ENCODE measurements at places on chromosomes 11 and 22.

- DNase-seq: no peak
These were observed 32.7 kb downstream of the C11orf91 start for GRCh38 chr11:33667819-33668467.

DNA sequence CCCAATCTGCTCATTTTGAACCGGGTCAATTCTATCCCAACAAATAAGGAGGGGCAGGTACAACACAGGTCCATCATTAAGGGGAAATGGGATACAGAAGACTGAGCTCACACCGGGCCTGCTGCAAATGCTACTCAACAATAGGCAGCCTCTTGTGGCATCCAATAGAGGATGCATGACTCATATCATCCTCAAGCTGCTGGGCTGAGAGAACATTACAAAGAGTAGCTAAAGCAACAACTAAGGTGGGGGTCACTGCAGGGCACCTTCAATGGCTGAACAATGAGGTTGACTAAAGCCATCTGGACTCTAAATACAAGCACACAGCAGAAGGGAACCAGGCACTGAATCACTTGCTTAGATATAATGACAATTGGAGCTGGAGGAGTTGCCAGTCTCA lies 130.1 kb upstream of the SYN3 start:
- no peak for DNase-seq

GRCh38 chr11:117940736-117941135 lies 11.5 kb upstream of the TMPRSS13 start:
- no peak for DNase-seq

GRCh38 chr11:61587951-61588727 lies 7.3 kb upstream of the SYT7 start:
- no peak for DNase-seq

DNA sequence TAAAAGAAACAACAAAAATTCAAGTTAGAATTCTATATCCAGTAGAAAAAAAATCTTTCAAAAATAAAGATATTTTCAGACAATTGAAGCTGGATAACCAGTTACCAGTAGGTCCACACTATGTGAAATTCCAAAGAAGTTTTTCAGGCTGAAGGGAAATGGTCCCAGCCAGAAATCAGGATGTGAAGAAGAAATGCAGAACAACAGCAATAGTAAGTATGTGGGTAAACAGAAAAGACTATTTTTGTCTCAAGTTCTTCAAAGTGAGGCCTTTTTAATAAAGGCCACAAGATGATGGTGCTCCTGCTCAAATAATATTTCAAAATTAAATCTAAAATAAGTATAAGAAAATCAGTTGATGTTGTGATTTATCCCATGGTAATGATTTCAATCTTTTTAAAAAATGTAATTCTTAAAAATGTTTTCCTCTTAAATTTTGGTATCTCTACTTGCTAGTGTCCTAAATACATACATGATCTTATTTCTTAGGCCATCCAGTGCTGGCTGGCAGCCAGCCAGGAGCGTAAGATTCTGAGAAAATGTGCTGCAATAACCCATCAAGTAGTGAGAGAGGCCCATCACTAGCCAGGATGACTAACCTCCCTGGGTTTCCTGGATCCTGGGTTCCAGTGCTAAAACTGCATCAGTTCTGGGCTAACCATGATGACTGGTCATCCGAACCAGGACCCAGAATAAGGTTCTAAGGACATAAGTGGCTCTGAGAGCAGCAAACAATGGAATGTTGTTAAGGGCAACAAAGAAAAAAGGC lies 15.6 kb upstream of the UCP3 start:
- no peak for DNase-seq

GRCh38 chr11:12516387-12517105 lies 139.2 kb downstream of the PARVA start:
- DNase-seq: no peak

GRCh38 chr11:101600924-101601323 lies 17.1 kb upstream of the TRPC6 start:
- no peak for DNase-seq

DNA sequence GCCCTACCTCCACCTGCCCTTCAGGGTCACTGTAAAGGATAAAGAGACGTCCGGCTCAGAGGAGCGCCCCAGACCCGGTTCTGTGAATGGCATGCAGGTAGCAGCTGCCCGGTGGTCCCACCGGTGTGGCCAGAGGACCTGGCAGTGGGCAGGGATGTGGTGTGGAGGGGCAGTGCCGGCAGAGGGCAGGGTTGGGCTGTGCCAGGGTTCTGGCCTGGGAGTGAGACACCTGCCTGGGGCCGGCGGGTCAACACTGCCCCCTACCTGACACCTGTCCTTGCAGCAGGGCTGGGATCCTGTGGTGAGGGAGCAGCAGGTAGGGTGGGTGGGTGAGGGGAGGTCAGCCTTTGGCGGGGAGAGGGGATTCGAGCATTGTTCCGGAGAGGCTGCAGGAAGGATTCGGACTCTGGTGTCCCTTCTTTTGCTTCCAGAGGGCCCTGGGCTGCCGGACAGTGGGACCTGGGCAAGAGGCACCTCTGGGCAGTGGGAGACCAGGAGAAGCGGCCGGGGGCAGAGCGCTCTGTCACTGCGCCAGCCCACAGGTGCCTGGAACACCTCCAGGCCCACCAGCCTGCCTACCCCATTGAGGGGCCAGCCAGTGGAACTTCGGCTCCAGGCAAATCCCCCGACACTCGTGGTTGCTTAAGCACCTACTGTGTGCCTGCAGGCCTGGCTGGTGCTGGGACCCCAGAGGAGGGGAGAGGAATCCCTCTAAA lies 1.6 kb upstream of the PHLDA2 start:
- DNase-seq: no peak

- DNase-seq: no peak
These were observed 16.6 kb downstream of the ARAP1 start for GRCh38 chr11:72735495-72736027.

DNA sequence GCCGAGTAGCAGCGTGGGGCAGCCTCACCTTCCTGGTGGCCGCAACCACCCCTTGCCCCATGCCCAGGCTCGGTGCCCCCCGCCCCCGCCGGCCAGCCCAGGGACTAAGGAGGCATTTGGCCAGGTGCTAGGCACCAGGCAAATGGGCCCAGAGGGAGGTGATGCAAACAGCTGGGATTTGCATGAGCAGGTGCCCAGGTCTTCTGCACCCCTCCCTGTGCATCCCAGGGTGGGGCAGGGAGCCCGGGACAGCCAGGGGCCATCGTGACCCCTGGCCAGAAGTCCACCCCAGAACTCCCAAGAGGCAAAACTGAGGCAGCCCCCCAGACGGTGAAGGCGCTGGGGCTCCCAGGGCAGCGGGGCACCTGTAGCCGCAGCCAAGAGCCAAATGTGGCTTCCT lies 18.1 kb downstream of the TRPM5 start:
- no peak for DNase-seq

DNA sequence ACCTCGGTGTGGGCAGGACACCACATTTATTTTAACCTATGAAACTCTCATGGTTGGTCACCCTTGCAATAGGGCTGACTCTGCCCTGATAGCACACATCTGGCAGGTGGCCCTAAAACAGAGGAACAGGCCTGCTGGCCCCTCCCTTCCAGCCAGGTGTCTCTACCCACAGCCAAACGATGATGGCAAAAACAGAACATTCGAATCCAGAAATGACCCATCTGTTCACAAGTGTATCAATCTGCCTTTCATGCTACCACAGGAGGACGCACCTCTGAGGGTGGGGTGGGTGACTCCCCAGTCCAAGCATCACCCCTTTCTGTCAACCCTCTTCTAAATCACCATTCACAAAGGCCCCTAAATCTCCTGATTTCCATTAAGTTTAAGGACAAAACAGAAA lies 118.1 kb downstream of the ETS1 start:
- no peak for DNase-seq

DNA sequence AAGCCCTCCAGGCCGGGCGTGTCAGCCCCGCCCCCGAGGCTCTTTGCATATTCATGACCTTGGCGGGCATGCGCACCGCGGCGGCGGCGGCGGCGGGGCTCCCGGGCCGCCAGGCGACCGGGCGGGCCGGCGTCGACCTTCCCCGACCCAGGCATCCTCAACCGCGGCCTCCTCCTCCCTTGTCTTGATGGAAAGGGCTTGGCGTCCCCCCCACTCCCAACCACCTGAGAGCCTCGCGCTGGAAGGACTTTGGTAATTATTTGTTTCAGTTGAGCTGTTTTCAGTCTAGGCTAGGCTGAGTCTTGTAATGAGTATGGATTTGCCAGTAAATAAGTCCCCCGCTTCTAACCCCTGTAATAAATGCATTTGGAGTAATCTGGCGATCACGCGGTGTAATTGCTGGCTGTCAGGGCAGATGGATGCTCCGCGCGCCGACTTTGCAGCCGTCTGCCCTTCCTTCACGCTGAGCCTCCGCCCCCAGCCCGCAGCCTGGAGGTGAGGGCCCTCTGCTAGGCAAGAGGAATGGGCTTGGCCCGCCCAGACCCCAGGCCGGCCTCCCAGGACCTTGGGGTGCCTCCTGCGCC lies 25.2 kb downstream of the FLRT1 start:
- no peak for DNase-seq

- DNase-seq: no peak
These were observed 14.0 kb downstream of the PSMD13 start for GRCh38 chr11:250740-251299.

DNA sequence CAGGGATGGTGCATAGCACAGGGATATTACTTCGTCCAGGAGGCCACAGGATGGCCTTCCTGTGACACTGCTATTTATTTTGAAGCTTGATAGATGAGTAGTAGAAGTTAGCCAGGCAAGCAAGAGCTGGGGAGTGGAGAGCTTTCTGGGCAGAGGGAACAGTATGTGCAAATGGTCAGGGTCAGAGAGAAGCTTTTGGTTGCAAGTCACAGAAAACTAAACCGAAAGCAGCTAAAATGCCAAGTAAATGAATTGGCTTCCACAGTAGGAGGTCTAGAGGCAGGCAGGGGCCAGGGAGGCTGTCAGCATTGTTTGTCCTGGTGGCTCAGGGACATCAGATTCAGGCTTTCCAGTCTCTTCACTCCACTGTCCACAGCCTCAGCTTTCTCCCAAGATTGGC lies 247.5 kb downstream of the GRIK4 start:
- DNase-seq: no peak

DNA sequence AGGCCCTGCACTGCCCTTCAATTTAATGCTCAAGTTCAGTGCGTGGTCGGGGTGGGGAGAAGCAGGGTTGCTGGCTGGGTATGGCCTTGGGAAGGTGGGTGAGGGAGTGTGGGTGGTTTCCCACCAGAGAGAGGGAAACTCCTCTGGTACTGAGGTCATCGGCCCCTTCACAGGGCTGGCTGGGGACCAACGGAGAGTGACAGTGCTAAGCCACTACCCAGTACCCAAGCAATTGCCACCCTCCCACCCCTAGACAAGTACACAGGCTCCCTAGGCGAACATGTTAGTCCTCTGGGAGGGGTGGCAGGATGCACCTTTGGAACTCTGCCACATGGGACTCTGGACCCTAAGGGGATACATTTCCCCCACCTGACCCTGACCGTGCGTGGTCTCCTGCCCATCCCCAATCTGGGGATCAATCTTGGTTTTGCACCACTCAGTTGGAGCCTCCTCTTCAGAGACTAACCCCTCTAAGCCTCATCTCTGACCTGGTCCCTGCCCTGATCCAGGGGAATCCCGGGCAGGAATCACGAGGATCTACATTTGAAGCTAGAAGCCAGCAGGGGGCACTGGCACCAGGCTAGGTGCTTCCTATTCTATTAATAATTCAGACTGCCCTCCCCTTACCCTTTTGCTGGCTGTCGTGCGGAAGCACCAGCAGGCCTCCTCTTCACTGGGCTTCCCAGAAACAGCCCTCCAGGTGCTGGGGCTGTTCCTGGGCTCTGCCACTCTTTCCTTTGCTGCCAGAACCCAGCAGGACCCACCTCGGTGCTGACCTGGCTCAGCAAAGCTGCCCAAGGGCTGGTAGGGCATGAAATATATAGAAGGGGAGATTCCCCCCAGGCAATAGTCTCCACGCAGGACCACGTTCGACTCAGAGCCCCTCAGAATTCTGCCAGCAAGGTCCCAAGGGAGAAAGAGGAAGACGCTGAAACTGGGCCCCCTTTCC lies 377.7 kb downstream of the TENM4 start:
- DNase-seq: no peak

GRCh38 chr22:48417225-48418070 lies 1410.2 kb downstream of the BRD1 start:
- no peak for DNase-seq

DNA sequence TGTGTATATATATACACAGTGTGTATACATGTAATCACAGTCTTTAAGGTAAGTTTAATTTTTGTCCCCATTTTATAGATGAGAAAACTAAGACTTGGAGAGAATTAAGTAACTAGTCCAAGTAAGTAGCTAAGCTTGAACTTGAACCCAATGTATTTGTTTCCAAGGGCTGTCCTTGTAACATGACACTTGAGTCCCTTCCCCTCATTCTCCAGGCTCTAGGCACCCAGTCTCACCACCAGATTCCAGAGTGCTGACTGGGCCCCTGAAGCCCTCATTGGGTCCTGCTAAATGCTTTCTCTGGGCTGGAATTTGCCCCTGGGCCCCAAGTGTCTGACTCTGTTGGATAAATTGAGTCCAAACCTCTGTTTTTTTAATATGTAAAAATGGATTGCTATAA lies 45.5 kb downstream of the ADM start:
- DNase-seq: no peak

GRCh38 chr11:103963648-103964047 lies 72.8 kb upstream of the DDI1 start:
- no peak for DNase-seq

DNA sequence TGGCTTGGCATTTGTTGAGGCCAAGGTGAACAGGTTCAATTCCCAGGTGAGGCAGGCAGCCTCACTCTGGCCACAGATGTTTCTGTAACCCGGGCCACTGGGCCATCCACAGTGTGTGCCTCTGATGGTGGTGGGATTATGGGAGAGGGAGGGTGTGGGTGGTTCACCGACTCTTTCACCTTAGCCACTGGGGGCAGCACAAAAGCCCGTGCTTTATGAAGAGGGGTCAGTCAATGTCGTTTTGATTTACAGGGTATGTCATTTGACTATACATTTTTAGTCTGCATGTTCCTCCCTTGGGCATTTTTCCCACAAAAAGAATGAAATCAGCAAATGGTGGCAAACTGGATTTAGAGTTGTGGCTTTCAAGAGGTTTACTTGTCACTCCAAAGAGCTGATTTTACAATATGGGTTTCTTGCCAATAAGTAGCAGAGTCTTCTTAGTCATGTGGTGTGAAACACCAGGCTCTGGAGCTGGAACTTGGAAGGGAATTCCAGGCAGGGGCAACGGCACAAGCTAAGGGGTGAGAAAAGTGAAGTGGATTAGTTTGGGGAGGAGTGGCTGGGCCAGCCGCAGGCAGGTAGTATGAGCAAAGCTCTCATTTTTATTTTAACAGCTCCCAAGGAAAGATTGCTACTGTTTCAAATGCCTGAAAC lies 217.8 kb upstream of the ZBED5 start:
- no peak for DNase-seq

DNA sequence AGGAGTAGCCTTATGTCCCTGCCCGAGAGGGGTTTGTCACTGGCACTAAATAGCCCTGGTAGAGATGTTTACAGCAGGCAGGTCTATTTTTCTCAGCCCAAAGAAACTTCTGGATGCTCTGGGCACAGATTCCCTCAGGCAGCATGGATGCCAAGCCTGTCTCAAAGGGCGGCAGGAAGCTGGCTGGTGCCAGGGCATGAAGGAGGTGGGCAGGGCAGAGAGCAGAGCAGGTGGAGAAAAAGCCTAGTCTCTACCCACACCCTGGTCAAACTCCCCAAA lies 4.1 kb upstream of the GAS2L1 start:
- no peak for DNase-seq

- no peak for DNase-seq
These were observed 13.4 kb upstream of the NECTIN1 start for GRCh38 chr11:119742263-119742861.

GRCh38 chr11:86115542-86116385 lies 46.9 kb upstream of the PICALM start:
- DNase-seq: no peak

Measured in cortex of kidney (tissue), 1 donor.